Keratinocyte (primary cell): ENCODE measurements at places on chromosomes 12 and 14.
A peak's percentile ranks its signal among the peaks of the same experiment; 100 is the strongest.

GRCh38 chr12:70427611-70428010, 61.5 kb downstream of the KCNMB4 start:
- H3K4me3 ChIP-seq = no peak overlapping the region
- H3K27me3 ChIP-seq = no peaks in the 10 kb centered on the region
- no peaks in the 10 kb centered on the region for H3K4me1 ChIP-seq

DNA sequence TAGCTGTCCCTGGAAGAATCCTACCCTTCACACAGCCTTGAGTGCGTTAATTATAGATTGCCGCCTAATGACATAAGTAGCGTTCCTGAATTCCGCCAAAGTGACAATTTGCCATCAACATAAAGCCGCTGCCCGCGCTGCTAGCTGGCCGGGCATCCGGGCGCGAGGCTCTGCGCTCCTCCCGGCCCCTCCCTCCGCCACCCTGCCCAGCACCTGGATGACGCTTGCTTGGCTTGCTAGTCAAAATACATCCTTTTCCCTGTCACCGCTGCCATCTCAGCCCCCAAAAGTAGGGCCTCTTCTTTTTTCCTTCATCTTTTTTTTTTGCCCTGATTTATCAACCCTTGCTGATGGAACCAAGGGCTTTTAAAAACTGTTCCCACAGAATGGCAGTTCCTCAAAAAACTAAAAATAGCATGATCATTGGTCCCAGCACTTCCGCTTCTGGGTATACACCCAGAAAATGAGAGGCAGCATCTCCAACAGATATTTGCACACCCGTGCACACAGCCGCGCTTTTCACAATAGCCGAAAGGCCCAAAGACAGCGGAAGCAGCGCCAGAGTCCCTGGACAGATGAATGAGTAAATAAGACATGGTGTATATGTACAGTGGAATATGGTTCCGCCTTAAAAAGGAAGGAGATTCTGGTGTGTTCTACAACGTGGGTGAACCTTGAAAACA, 235.2 kb downstream of the BCL11B start:
- H3K4me1 ChIP-seq = peaks cover 15% of the 10 kb centered on the region
- no peaks in the 10 kb centered on the region for H3K36me3 ChIP-seq
- H3K27me3 ChIP-seq = no peaks in the 10 kb centered on the region
- H3K4me3 ChIP-seq = no peak overlapping the region
- H3K27ac ChIP-seq = peak overlapping the region; percentile 90

DNA sequence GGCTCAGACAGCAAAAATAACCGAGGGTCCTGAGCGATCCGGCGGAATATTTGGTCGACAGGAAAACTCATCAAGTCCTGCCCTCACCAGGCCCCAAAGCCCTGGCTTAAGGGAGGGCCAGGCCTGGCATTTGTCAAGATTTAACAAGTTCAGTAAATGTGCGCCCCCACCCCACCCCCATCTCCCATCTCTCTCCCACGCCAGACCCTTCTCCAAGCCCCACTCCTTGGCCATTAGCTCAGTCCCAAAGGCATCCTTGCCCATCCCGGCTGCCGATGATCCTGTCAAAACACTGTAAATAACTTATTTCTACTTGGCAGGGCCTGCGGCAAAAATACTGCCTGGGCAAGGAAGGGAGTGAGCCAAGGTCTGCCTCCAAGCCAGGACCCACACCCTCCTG, 52.8 kb downstream of the ITPK1 start:
- H3K36me3 ChIP-seq = no peaks in the 10 kb centered on the region
- H3K27me3 ChIP-seq = no peaks in the 10 kb centered on the region
- no peak overlapping the region for H3K4me3 ChIP-seq

DNA sequence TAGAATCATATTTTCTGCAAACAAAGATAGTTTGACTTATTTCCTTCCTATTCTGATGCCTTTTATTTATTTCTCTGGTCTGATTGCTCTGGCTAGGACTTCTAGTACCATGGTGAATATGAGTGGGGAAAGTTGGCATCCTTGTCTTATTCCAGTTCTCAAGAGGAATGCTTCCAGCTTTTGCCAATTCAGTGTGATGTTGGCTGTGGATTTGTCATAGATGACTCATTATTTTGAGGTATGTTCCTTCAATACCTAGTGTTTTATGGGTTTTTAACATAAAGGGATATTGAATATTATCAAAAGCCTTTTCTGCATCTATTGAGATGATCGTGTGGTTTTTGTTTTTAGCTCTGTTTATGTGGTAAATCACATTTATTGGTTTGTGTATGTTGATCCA, 139.4 kb upstream of the CNTN1 start:
- H3K27me3 ChIP-seq = no peaks in the 10 kb centered on the region
- H3K27ac ChIP-seq = no peak overlapping the region
- H3K4me1 ChIP-seq = no peaks in the 10 kb centered on the region
- peak; percentile 7 for DNase-seq
- H3K4me3 ChIP-seq = no peak overlapping the region

DNA sequence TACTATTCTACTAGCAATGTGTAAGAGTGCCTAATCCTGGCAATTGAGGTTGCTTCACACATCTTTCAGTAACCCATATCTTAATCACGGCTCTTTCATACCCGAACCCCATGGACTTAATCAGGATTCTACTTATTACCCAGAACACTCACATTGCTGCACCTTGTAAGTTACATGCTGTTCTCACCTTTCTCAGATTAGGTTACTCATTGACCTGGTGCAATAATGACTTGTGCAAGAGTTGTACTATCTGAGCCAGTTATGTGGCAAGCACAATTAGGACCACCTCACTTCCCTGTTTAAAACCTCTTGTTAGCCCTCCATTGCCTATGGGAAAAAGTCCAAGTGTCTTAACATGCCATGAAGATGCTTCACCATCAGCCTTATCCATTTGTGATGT, 306.7 kb upstream of the E2F7 start:
- H3K27me3 ChIP-seq = no peaks in the 10 kb centered on the region
- H3K4me3 ChIP-seq = no peak overlapping the region
- H3K4me1 ChIP-seq = no peaks in the 10 kb centered on the region
- no peaks in the 10 kb centered on the region for H3K36me3 ChIP-seq
- no peak for DNase-seq

- H3K36me3 ChIP-seq = no peaks in the 10 kb centered on the region
- no peaks in the 10 kb centered on the region for H3K27me3 ChIP-seq
- no peak overlapping the region for H3K4me3 ChIP-seq
- no peak overlapping the region for H3K27ac ChIP-seq
- peaks cover 8% of the 10 kb centered on the region for H3K4me1 ChIP-seq
Observed at GRCh38 chr12:1797991-1798640, 22.2 kb upstream of the LRTM2 start.

DNA sequence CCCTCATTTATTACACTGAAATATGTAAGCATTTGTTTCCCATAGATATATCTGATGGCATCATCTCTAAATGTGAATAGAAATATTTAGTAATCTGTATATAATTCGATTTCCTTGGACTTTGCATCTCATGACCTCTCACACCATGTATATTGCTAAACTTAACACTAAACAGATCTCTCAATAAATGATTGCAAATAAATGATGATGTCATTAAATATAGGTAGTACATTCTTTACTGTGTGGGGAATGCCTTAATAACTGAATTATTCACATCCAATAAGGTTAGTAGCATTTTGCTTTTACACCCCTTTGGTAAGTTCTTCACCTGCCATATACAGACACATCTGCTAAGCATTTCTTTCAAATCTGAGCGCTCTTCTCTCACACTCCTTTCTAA, 340.5 kb downstream of the FSCB start:
- H3K4me3 ChIP-seq = no peak overlapping the region
- H3K27me3 ChIP-seq = no peaks in the 10 kb centered on the region
- H3K36me3 ChIP-seq = no peaks in the 10 kb centered on the region
- no peak for DNase-seq
- H3K27ac ChIP-seq = no peak overlapping the region

- no peaks in the 10 kb centered on the region for H3K36me3 ChIP-seq
- H3K4me1 ChIP-seq = no peaks in the 10 kb centered on the region
- DNase-seq = no peak
- H3K4me3 ChIP-seq = no peak overlapping the region
- H3K27me3 ChIP-seq = no peaks in the 10 kb centered on the region
- no peak overlapping the region for H3K27ac ChIP-seq
Observed at GRCh38 chr12:107007411-107007810, 20.5 kb upstream of the MTERF2 start.

DNA sequence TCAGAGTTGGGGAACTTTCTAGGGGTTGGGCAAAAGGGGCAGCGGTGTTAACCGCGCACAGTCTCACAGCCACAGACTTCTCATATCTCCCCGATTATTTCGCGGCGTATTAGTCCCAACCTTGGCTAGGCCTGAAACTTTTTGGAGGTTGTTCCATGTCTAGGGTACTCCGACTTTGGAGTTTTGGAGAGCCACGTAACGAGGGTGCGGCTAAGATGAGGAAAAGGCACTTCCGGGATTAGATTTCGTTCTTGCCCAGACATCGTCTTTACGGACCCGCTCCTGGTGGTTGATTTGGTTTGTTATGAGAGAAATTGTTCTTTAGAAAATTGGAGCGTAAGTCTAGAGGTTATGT, 513 bp downstream of the CCNK start:
- peaks cover 34% of the 10 kb centered on the region for H3K4me1 ChIP-seq
- no peak for DNase-seq
- no peaks in the 10 kb centered on the region for H3K27me3 ChIP-seq
- peak overlapping the region; percentile 96 for H3K27ac ChIP-seq
- H3K4me3 ChIP-seq = peak overlapping the region; percentile 79

- H3K27ac ChIP-seq = no peak overlapping the region
- no peaks in the 10 kb centered on the region for H3K36me3 ChIP-seq
- DNase-seq = no peak
- no peaks in the 10 kb centered on the region for H3K27me3 ChIP-seq
- no peaks in the 10 kb centered on the region for H3K4me1 ChIP-seq
- no peak overlapping the region for H3K4me3 ChIP-seq
Observed at GRCh38 chr12:23950775-23951451, 1.4 kb upstream of the SOX5 start.

DNA sequence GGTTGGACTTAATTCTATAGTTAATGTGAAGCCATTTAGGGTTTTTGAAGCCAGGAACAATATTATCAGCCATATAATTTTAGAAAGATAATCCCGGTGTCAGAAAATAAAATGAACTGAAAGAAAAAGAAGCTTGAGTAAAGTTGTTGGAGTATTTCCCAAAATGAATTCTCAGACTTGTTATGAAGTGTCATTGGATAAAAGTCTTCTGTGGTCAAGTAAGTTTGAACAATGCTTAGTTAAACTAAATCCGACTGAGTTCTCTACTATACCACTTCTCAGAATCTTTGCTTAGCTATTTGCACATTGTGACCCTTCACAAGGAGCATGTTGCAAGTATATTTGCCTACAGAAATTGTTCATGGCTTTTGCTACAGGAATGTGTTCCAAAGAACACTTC, 17.5 kb upstream of the FLRT2 start:
- H3K27me3 ChIP-seq = no peaks in the 10 kb centered on the region
- no peak for DNase-seq
- H3K4me1 ChIP-seq = peaks cover 25% of the 10 kb centered on the region
- H3K36me3 ChIP-seq = no peaks in the 10 kb centered on the region
- no peak overlapping the region for H3K27ac ChIP-seq

DNA sequence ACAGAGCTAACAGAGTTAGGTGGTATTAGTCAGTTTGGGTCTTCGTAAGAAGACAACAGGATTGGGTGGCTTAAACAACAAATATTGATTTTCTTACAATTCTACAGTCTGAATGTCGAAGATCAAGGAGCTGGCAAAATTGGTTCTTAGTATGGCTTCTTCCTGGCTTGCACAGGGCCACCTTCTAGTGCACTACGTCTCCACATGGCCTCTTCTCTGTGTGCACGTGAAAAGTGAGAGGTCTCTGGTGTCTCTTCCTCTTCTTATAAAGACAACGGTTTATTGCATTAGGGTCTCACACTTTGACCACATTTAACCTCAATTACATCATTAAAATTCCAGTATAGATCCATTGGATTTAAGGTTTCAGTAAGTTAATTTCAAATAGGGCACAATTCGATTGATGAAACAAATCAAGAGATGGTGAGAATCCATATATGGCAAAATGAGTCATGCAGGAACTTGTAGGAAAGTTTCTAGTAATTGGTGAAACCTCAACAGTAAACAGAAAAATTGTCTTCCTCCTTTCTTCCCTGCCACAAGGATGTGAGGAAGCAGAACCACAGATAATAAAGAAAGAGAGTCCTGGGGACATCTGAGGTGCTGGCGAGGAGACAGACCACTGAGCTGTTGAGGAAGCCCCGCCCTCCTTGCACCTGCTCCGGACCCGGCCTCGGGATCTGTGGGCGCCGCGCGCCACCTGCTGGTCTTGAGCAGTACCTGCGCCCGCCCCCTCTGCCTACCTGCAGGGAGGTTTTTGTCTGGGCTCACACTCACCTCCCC, 846.7 kb downstream of the TMEM121 start:
- no peak for DNase-seq
- H3K4me3 ChIP-seq = no peak overlapping the region
- H3K36me3 ChIP-seq = no peaks in the 10 kb centered on the region
- no peak overlapping the region for H3K27ac ChIP-seq

DNA sequence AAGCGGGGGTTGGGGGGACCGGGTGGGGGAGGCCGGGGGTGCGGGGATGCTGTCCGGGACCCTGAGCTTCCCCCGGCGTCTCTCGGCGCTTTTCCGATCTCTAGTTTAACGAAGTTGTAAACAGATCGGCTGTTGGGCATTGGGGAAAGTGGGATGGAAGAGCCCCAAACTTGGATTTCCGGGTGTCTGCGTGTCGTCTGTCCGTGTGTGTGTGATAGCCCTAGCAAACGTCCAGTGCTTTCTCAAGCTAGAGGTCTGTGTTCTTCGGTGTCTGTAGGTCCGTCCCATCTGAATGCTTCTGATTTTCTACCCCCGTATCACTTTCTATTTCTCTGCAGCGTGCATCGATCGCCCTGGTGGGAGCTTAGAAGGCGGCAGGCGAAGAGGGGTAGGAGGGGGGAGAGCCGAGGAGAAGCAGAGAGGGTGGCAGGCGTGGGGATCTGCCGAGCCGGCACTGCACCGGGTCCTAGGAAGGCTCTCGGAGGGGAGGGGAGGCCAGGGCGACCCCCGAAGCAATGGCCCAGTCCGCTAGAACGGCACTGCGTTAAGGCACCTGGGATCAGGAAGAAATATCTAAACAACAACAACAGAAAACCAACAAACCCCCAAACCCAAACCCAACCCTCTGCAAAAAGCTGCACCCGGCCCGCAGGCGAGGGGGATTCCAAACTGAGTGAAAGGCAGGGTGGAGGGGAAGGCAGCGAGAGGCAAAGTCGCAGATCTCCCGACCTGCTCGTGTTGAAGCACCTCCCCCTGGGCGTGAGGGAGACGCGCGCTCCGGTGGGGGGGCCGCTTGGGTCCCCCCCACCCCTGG, 1.0 kb downstream of the KCNA1 start:
- peaks cover 3% of the 10 kb centered on the region for H3K4me1 ChIP-seq
- H3K27me3 ChIP-seq = peaks cover 58% of the 10 kb centered on the region
- peak overlapping the region; percentile 39 for H3K4me3 ChIP-seq
- no peaks in the 10 kb centered on the region for H3K36me3 ChIP-seq

- no peak overlapping the region for H3K27ac ChIP-seq
- H3K36me3 ChIP-seq = no peaks in the 10 kb centered on the region
- H3K27me3 ChIP-seq = no peaks in the 10 kb centered on the region
Observed at GRCh38 chr12:41122894-41123293, 65.2 kb upstream of the PDZRN4 start.

DNA sequence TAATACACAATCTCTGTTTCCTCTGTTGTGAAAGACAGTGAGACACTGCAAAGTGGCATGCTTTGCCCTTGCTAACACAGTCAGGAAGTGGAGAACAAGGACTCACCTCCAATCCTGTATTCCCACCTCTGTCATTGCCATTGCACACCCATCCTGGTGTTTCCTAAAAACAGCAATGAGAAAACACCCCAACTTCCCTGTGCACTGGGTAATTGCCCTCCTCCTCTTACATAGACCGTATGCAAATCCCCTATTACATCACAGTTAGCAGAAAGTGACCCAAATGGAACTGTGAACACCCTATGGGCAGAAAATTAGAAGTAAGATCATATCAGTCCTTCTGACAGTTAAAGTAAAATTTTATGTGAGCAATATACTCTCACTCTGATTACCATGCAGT, 355.5 kb downstream of the BCL11B start:
- no peak for DNase-seq
- no peak overlapping the region for H3K27ac ChIP-seq
- H3K36me3 ChIP-seq = no peaks in the 10 kb centered on the region
- no peak overlapping the region for H3K4me3 ChIP-seq
- H3K27me3 ChIP-seq = peaks cover 7% of the 10 kb centered on the region
- H3K4me1 ChIP-seq = peaks cover 13% of the 10 kb centered on the region
